ENCODE measurements at places on chromosomes 7 and 10. TPM values are rescaled to one million over a fixed set of nuclear protein-coding genes. Genes with fewer than 3 reads are reported as not detected.

DNA sequence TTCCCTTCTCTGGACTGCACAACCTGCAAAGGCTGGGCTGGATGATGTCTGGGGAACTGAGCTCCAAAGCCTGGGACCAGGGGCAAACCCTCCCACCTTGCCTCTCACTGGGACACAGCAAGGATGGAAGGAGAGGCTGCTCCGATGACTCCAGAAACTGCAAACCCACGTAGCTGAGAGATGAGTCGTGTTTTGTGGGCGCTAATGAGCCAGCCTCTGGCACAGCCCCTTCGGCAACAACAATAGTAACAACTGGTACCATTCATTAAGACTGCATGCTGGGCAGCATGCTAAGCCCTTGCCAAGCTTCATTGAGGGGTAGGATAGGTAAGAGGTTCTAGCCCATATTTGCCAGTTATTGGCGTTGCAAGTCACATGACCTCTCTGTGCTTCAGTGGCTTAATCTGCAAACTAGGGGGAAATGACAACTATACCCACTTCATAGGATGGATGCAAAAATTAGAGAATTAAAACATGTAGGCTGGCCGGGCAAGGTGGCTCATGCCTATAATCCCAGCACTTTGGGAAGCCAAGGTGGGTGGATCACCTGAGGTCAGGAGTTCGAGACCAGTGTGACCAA, 145.9 kb downstream of the SH3PXD2A start:
- no peak for DNase-seq

GRCh38 chr10:60230892-60231291, 158.8 kb downstream of the ANK3 start:
- DNase-seq = no peak

- no peak for DNase-seq
Measured at GRCh38 chr10:12432402-12433189, 83.2 kb downstream of the CAMK1D start.

TRIM74 gene
- polyA plus RNA-seq = 0.30 TPM

TSPAN13 gene
- 58.9 TPM for polyA plus RNA-seq
